ENCODE measurements at places on chromosomes 5 and 9.
A peak's percentile ranks its signal among the peaks of the same experiment; 100 is the strongest.

GRCh38 chr5:77180167-77181081 lies 30.1 kb upstream of the PDE8B start:
- DNase-seq: no peak

GRCh38 chr5:180353048-180353979 lies at the start of gene GFPT2:
TSS of gene GFPT2 (minus strand) at chr5:180353336. CDS start at chr5:180353217, 119 bp downstream.
- DNase-seq: peak; percentile 62

DNA sequence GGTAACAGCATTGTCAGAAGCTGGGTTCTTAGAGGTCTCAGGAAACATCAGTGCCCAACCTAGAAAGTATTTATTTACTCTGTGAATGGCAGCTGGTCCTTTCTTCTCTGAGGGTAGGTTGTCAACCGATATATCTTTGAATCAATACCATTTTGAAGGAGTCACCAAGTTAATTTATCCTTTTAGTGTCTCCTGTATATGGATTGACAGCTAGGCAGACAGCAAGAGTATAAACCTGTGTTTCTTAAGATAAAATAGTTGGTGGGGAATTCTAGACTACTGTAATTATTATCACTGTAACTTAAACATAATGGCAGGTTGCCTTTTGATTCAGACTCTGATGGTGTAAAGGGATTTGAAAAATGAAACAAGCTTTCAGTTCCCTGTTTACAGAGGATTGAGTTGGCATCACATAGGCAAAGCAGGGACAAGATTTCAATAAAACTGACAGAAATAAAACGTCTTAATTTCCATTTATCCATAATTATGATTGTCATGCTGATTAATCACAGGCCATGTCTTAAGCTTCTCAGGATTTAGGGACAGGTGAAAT lies 190.8 kb upstream of the HAPLN1 start:
- no peak for DNase-seq

- no peak for DNase-seq
These were observed 525 bp upstream of the STPG3 start for GRCh38 chr9:137250329-137251193.

DNA sequence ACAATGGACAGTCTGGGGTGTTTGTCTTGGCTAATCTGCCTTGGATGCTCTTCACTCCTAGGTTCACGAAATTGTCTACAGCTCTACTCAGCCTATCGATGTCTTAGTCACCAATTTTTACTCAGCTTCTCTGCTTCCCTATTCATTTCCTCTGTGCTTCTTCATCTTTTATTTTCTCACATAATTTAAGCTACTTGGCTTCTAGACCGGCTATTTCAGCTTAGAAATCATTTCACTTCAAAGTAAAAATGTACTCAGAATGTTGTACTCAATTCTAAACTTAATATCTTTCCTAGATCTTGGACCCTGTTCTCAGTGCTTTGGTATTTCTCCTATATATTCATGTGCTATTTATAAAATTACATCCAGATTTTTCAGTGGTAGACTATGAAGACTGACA lies 430.0 kb upstream of the FTMT start:
- DNase-seq: no peak

DNA sequence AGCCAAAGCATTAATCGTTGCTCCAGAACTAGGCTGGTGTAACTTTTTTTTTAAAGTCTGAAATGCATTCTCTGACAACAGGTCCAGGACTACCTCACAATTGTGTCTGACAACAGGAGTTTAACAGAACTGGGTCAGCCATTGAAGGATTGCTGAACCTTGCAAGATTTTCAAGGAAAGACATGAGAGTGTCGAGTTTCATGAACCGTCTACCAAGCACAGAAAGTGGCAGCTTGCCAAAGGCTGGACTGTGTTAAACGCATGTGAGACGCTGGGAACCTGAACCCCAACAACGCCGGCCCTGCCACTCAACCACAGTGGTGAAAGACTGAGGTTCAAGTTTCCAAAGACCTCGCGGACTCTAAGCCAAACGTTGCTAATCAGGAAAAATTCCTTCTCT lies 79.1 kb downstream of the LHFPL2 start:
- no peak for DNase-seq

All from NT2/D1 (cell line).